Lung (tissue), 17 donors: ENCODE measurements at places on chromosomes 16 and 17.

DNA sequence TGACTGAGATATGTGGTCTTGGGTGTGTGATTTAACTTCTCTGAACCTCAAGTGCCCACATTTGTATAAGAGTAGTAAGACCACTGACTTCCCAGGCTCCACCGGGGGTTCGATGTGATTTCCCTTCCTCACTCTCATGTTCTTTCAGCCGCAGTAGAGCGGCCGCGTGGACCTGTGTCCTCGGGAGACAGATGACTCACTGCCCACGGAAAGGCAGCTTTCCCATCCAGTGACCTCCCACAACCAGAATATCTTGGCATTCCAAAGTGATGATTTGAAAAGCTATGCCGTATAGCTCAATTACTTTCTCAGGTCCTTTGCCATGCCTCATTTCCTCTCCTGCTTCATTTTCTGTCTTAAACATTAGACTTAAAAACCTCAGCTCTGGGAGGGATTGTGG lies 73.6 kb downstream of the IL21R start:
- no peak for DNase-seq

DNA sequence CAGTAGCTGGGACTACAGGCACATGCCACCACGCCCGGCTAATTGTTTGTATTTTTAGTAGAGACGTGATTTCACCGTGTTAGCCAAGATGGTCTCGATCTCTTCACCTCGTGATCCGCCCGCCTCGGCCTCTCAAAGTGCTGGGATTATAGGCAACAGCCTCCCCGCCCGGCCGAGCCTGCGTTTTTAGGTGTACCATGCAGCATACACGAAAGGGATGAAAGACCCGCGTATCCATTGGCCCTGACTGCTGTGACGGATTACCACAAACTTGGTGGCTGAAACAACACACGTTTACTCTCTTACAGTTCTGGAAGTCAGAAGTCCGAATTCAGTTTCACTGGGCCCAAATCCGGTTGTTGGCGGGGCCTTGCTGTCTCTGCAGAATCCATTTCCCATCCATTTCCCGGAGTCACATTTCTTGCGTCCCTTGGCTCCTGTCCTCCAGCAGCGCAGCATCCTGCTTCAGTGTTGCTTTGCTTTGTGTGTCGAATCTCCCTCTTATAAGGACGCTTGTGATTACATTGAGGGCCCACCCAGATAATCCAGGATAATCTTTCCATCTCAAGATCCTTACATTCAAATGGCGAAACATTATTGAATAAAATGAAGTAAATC lies 8.3 kb upstream of the GUCY2D start:
- DNase-seq: no peak

- DNase-seq: no peak
Measured at GRCh38 chr17:72565758-72566157, 444.9 kb downstream of the SOX9 start.

DNA sequence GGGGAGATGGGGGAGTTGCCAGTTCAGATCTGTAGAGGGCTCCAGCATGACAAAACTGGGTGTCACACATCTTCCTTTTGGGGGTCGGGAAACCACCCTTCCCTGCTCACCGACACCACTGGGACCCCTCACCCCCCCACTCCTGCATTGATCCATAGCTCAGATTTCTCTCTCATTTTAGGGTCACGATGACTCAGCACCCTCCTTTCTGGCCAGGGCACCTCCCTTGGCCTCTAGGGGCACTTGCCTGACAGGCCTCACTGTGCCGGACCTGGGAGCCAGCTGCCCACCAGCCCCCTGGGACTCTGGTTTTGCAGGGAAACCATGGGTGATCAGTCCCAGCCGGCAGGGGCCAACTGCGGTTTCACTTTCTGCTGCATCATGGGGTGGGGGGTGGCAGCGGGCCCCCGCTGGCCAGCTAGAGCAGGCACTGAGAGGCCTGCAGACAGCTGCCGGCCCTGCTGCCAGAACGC lies 239.4 kb downstream of the MRTFB start:
- DNase-seq: no peak

GRCh38 chr16:68296693-68297092 lies 14.1 kb downstream of the SLC7A6OS start:
- no peak for DNase-seq
